ENCODE measurements at places on chromosomes 1 and 21.

DNA sequence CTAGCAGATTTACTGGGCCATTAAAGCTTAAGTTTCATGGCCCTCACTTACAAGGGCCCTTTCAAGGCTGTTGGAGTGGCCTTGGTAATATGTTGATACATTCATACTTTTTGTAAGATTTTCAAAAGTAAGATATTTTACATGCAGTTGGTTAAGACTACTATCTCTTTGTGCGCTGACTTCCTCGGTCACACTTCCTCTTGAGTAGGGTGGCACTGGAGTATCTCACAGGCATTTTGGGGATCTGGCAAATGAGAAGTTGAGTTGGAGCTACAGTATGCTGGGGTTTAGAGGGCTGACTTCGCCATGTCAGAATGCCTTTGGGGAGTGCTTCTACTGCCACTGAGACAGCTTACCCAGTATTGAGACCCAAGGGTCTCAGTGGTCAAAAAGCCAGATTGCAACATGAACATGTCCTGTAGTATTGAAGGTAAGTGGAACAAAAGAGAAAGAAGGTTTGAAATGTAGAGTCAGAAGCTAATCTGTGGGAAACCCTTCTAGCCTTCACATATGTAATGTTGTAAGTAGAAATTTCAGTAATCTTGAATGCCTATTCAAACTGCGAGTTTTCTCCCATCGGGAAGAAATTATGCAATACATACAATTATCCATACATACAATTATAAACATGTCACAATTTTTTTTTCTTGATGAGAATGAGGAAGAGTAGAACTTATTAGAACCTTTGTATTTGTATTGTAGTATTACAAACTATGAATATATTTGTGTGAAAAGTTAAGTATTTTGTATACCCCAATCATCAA lies 32.3 kb upstream of the RALGPS2 start:
- no peak overlapping the region for H3K4me3 ChIP-seq
- no peak for DNase-seq
- H3K27me3 ChIP-seq = no peaks in the 10 kb centered on the region

DNA sequence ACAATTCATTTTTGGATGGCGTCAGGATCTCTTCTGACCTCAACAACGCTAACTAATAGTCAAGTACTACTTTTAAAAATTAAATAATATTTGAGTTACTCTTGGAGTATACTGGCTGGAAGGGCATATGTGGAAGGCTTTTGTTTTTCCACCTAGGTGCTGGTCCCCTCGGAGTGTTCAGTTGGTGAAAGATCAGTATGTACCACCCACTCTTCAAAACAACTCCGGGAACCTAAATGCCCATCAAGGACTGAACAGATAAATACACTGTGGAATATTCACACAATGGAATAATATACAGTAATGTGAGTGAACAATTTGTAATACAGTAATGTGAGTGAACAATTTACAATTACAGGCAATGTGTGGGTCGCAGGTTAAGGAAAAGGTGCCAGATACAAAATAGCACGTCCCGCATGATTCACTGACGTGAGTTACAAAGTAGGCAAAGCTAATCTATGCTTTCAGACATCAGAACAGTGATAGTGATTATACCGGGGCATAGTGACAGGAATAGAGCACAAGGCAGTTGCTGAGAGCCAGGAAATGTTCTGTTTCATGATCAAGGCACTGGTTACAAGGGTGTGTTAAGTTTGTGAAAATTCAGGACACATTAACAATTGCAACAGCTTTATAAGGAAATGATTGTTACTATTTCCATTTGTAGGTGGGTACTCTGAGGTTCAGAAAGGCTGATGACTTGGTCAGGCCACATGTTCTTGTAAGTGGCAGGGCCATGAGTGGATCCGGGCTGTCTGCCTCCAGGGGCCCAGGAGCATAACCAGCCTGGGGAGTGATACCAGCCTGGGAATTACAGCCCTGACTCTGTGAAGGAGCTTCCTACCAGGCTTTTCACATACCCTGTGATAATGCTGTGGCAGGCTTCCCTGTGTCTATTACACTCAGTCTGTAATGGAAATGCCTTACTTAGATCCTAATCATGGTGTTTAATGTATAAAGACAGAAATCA lies 59.3 kb upstream of the ABCD3 start:
- H3K4me1 ChIP-seq = no peaks in the 10 kb centered on the region
- H3K27ac ChIP-seq = no peak overlapping the region
- no peak for DNase-seq

DNA sequence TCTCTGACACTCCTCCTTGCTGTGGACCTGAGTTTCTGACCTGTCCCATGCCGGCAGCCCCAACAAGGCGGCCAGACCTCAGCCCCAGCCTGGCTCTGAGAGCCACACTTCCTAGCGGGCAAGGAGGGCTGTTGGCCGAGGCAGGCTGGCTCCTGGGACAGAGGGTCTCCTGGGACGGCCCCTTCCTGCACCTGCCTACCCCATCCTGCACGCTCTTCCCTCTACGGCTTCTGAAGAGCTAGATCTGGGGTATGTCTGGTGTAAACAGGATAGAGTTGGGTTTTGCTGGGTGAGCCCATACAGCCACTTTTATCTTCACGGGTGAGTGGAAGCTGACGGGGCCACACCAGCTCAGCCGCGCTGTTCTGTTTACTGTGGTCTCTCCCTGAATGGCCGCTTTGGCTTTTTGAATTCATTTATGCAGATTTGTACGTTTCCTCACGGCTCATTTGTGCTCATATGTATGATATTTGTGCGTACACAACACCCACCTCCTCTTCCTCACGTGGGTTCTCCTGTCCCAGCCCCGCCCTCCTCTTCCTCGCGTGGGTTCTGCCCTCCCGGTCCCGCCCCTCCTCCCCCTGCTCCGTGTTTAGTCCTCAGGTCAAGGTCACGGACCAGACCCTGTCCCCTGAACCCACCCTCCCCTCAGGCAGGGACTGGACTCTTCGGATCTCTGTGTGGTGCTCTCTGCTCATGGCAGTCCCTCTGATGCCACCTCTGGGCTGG lies 34.7 kb upstream of the POFUT2 start:
- H3K36me3 ChIP-seq = no peaks in the 10 kb centered on the region
- H3K27ac ChIP-seq = no peak overlapping the region
- no peak for DNase-seq
- no peak overlapping the region for H3K4me3 ChIP-seq

GRCh38 chr1:173206816-173207568 lies at the start of gene TNFSF4:
Gene TNFSF4 (minus strand): TSS chr1:173207331. CDS start chr1:173207176, 155 bp downstream.
- no peak within 1 kb of the TSS for H3K27ac ChIP-seq
- no peaks in the 10 kb centered on the region for H3K27me3 ChIP-seq
- no peaks in the 10 kb centered on the region for H3K36me3 ChIP-seq
- H3K4me3 ChIP-seq = no peak within 1 kb of the TSS
- DNase-seq = peak; percentile 54

DNA sequence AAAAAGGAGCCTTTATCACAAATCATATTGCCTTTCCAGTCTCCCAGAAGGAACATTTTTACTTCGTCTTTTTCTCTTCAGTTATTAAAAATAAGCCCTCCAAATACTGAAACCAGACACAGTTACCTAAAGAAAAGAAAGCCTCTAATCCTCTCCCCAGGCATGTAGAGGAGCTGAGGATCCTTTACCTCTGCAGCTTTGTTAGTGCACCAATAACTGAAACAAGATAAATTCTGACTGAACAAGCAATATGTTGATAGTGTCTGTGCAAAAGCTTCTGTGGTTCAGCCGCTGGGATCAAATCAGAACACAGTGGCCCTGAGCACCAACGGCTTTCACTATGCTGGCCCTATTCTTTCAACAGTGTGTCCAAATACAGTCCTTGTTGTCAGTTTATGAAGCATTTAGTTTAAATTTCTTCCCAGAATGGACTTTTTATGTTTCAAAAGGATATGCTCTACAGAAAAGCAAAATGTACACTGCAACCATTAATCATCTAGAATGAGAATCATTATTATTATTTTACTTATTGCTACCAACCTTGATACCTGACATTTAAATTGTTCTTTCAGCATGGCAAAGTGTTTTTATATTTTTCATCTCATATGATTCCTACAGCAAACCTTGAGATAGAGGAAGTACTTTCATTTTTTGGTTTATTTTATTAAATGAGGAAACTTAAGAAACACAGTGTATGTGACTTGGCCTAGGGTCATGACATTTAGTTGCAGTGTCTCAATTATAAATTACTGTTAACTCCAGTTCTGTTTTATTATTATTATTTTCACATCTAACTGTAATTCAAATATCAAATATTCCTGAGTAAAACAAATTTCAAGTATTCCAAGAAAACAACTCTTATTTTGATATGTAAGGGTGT lies 217.9 kb downstream of the NEGR1 start:
- H3K4me3 ChIP-seq = no peak overlapping the region
- no peak for DNase-seq
- H3K36me3 ChIP-seq = no peaks in the 10 kb centered on the region
- H3K27ac ChIP-seq = no peak overlapping the region
- no peaks in the 10 kb centered on the region for H3K4me1 ChIP-seq

DNA sequence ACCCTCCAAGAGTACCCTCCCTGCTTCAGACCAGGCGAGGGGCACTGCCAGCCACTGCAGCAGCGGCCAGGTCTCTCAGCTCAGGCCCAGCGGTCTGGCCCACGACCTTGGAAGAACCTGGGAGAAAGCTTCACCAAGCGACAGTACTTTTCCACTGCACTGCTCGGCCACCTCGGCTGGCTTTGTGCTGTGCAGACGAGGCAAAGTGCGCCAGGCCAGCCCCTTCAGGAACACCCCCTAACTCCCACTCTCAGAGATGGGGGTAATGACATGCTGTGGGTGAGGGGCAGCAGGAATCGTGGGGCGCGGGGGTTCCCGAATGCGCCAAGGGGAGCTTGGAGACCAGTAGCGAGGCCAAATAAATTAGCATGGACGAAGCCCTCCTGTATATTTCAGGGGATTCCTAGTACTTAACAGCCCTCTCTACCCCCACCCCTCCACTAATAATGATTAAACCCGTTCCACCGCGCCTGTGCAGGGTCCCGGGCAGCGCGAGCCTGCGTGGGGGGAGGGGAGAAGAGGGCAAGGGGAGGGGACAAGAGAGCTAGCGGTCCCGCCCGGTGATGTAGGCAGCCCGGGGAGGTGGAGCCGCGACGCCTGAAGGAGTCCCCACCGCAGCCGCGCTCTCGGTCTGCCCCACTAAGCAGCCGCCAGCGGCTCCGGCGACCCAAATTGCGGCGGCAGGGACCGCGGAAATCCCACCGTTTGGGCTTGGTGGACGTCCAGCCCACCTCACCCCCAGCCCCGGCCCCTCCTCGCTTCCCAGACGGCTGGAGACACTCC lies at the start of gene FAM43B:
Gene FAM43B, plus strand, starts transcription at position 629 of the 783 bp plus-strand sequence. CDS start 401 bp downstream, outside the sequence.
- peaks cover 51% of the 10 kb centered on the region for H3K27me3 ChIP-seq
- H3K4me3 ChIP-seq = peak within 1 kb of the TSS; percentile 43
- H3K36me3 ChIP-seq = no peaks in the 10 kb centered on the region
- DNase-seq = no peak
- peaks cover 10% of the 10 kb centered on the region for H3K4me1 ChIP-seq

DNA sequence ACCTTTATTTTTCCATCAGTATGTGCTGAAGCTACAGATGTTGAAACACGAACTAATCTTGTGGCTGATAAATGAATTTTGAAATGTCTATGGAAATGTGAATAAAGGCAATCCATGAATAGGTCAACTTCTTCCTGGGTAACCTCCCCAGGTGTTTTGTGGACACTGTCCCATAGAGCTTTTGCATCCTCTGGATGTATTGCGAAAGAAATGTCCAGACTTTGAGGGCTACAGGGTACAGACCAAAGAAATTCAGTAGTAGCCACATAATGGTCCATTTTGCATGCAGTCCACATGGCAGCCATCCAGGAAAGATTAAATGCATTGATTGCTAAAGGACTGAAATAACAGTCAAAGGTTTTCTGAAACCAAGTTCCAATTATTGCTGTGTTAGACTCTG lies 21.5 kb upstream of the DARS2 start:
- H3K4me1 ChIP-seq = no peaks in the 10 kb centered on the region
- no peak for DNase-seq
- H3K27ac ChIP-seq = no peak overlapping the region

GRCh38 chr1:116667575-116668105 lies at the start of gene IGSF3:
Gene IGSF3 (minus strand): TSS chr1:116667733. CDS start chr1:116666326, 1,407 bp downstream.
- peaks cover 6% of the 10 kb centered on the region for H3K36me3 ChIP-seq
- DNase-seq = peak; percentile 89
- H3K4me3 ChIP-seq = peak within 1 kb of the TSS; percentile 74
- H3K4me1 ChIP-seq = peaks cover 21% of the 10 kb centered on the region
- peak within 1 kb of the TSS; percentile 65 for H3K27ac ChIP-seq
- no peaks in the 10 kb centered on the region for H3K27me3 ChIP-seq

- H3K4me1 ChIP-seq = peaks cover 8% of the 10 kb centered on the region
- no peaks in the 10 kb centered on the region for H3K27me3 ChIP-seq
- H3K36me3 ChIP-seq = no peaks in the 10 kb centered on the region
- H3K4me3 ChIP-seq = no peak overlapping the region
- no peak for DNase-seq
Observed at GRCh38 chr1:147747966-147748365, 12.4 kb downstream of the GJA5 start.

DNA sequence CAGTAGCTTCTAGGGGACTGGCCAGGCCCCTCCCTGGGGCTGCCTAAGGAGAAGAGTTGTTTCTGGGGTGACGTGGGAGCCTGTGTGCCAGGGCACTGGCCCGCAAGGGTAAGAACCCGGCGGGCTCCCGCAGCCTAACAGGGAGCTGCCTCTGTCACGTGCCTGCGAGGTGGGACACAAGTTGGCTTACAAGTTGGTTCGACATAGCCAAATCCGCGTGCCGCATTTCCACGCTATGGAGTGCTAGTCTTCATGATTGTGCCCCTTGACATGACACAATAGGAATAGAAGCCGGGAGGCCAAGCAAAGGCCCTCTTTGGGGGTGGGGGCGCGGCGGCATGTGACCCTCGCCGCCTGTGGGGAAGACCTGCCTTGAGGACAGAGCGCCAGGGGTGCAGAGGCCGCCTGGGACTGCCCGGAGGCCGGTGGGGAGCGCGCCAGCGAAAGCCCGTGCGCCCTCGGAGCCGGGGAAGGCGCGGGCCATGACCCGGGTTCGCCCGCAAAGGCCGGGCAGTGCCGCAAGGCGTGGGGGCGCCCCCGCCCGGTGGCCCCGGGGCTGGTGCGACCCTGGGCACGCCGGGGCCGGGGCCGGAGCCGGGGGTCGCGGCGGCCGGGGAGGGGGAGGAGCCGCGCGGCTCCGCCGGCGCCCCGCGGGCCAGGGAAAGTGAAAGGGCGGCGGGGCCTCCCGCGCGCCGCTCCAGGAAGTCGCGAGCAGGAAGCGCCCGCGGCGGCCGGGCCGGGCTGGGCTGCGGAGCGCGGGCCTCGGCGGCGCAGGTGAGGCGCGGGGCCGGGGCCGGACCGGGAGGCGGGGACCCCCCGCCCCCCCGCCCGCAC lies at the start of gene SLC37A1:
Gene SLC37A1, plus strand, starts transcription at position 702 of the 834 bp plus-strand sequence. CDS start 4,603 bp downstream, outside the sequence.
- H3K4me3 ChIP-seq = peak within 1 kb of the TSS; percentile 77
- no peaks in the 10 kb centered on the region for H3K27me3 ChIP-seq
- DNase-seq = no peak
- peak within 1 kb of the TSS; percentile 60 for H3K27ac ChIP-seq

DNA sequence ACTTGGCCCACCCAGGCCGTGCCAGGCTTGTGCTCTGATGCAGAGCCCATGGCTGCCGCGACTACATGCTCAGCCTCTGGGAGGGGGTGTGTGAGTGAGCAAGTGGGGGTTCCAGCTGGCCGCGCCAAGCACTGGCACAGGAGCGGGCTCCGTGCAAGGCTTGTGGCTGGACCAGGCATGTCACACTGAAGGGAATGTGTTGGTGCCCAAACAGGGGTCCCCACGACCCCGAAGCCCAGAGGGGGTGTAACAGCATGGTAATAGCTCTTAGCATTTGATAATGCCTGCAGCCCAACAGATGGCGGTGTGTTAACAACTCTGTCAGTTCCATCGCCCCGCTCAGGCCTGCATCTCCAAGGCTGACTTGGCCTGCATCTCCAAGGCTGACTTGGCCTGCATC lies 38.3 kb upstream of the CD46 start:
- no peaks in the 10 kb centered on the region for H3K36me3 ChIP-seq
- DNase-seq = no peak
- no peaks in the 10 kb centered on the region for H3K4me1 ChIP-seq
- H3K27ac ChIP-seq = no peak overlapping the region

Data from trophoblast cell (in vitro differentiated cells and primary cell).